Putamen (tissue), 1 donor: ENCODE measurements at places on chromosomes 2 and 18.

DNA sequence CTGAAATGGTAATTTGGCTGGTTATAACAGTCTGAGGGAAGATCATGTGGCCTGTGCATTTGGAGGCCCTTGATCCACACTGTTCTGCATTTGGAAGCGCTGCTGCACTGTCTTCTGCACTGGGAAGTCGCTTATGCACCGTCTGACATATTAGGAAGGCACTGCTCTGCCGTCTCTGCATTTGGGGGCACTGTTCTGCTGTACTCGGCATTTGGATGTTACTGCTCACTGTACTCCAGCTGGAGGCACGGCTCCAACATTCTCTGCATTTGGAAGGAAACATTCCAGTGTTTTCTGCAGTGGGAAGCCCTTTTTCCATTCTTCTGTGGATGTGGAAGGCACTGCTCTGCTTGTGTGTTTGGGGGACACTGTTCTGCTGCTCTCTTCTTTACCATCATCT lies 9.6 kb upstream of the PROM2 start:
- DNase-seq, result peak; percentile 58

DNA sequence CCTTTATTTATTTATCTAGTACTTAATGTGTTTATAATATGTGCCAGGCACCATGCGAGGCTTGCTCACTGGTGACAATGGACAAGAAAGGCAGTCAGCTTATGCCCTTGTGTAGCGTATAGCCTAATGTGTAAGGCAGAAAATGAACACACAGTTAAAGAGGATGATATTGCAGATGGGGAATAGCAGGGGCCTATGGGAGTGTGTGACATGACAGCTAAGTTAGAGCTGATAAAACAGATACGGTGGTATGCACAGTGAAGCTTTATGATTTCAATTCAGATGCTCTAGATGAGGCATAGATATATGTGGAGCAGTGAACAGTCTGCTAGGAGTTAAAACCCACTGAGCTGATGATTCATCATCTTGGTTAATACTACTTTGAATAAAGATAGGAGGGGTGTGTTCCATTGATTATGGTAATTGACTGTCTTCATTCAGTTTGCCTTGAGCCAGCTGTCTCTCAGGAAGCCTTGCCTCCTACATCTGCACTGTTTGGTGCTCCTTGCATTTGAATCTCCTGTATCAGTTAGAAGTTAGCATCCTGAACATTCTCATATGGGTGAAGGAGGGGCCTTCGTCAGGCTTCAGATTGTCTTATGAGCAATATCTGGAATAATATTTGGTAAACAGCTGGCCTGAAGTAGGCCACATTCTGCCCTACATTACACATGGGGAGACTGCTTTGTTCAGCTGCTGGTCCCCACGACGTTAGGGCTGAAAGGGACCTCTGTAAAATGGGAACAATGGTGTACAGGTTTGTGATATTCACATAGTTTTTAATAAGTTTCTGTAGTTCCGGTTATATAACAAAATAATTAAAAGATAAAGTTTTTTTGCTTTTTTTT lies 13.2 kb downstream of the MAP4K4 start:
- DNase-seq, result no peak

DNA sequence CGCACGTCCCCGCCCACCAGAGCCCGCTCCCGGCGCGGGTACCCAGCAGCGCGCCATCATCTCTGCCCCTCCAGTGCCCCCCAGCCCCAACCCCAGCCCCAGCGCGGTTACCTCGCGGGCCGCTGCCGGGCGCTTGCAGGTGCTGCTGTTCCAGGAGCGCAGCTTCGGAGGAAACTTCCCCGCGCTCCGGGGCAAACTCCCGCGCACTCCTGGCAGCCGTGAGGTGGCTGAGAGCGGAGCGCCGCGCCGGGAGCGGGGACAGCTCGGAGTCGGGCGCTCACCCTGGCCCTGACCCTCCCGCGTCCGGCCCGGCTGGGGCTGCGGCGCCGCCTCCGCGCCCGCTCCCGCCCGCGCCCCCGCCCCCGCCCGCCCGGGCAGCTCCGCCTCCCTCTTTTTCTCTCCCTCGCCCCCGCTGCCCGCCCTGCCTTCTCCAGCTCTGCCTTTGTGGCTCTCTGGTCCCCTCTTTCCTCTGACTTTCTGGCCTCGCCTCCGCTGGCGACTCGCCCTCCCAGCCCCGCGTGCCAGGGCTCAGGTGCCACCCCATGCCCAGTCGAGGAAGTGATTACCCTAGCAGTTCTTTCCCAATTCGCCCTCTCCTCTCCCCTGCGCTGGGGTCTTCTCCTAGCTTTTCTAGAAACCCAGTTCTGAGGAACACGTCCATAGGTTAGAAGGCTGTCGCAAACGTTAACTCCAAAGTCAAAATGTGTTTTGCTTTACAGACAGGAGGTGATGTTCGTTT lies at the start of gene CHST9:
TSS of gene CHST9 (minus strand) at position 284 of the 739 bp plus-strand sequence. CDS start 42,499 bp downstream, outside the sequence.
- DNase-seq, result no peak

- no peak for DNase-seq
Measured at GRCh38 chr2:138507267-138507666, 5.7 kb downstream of the SPOPL start.

DNA sequence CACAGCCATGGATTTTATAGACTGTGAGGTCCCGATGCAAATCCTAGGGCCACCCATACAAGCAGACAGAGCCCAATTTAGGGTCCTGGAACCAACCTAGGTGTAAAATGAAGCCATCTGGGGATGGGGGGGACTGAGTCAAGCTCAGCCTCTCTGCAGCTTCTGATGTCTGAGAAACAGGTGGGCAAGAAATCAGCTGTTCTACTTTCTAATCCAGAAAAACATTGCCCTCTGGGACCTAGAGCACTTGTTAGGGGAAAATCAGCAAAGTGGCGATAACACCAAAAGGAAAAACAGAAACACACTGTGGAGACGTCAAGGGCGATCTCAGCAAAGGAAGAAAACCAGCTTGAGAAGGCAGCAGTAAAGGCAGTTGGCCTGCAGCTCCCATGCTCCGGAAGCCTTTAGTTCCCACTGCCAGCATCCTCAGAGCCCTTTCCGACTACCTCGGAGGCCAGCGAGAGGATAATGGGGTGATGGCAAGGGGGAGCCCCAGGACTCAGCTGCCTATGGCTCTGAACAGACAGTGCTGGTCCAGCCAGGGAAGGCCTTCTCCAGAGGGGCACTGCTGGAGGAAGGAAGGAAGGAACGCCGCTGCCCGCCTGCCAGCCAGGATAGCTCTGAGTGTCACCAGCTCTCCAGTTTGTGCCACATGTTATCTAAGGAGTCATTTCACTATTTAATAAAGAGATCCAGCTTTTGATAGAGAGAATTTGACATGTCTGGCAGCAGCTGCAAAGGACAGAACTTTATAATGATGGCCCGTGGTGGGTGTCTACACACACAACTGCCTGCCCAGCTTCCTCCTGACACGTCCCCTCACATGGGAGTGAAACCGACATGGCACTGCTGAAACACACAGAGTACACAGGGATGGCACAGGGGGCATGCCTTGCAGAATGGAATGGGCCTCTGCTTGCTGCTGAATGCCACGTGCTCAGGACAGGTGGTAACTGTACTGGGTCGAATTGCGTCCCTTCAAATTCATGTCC lies 37.7 kb downstream of the HS1BP3 start:
- no peak for DNase-seq

DNA sequence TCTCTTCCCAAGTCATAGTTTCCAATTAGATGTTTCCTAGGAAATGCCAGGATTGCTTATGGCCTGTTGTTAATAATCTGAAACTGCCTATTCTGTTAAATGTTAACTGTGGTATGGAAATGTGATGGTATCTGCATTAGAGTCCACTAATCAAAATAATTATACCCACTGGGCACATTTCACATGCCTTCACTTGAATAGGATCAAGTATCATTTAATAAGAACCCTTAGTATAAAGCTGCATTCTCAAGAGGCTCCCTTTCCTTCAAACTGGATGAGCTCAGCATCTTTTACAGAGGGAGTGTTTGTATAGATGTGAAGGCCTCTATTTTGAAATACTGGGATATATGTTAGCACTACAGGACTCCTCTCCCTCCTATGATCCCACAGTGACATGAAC lies 477.2 kb upstream of the VRK2 start:
- no peak for DNase-seq

DNA sequence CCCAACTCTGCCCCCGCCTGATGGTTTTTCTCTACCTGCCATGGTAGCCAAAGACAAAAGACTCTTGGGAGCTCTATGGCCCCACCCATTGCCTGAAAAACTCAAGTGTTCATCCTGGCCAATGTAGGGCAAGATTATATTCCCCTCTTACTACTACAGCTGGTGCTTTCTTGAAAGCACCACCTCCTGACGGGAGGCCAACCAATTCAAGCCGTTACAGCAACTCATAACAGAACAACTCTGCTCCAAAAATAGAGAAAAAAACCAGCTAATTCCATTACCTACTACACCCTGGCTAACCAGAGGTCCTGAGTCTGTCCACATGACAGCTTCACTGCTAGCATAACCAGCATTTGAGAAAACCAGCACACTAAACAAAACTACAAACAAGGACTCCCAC lies 127.5 kb upstream of the GAREM1 start:
- no peak for DNase-seq

GRCh38 chr2:198441246-198441645 lies 636.9 kb downstream of the PLCL1 start:
- DNase-seq, result no peak

DNA sequence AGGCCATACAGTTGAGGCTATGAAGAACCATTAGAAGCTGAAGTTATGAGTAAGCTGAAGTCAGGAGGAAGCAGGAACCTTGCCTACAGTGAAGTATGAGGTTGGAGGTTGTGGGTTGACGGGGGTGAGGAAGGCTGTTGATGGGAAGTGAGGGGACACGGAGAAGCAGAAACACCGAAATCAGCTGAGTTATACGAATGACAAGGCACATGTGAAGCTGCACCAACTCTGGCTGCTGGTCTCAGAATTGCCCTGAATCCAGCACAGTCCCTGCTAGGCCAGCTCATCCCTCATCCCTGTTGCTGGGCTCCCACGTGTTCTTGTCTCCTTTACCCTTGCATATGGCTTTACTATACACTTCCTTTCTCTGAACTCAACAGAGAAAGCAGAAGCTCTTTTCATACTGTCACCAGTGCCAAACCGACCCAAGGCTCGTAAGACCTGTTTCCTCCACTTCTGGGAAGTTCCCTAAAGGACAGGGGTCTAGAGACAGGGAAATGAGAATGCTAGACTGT lies 9.2 kb upstream of the TMEM247 start:
- DNase-seq, result peak; percentile 30

DNA sequence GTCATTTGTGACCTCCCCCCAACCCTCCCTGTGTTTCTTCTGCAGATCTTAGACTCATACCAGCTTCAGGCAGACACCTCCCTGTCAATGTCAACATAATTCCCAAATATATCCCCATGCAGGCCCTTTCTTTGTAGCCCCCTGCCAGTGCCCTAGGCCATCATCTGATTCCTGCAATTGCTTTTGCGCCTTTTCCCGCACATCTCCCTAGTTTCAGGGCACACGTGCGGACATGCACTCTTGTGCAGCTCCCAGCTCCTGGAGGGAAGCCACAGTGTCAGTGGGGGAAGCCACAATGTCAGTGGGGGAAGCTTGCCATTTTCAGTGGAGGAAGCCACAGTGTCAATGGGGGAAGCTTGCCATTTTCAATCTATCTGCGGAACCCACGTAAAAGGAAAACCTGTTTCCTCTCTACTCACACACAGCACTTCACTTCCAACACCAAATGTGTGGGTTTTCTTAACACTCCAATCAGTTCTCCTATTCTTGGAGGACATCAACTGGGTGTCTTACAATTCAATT lies 256.4 kb downstream of the ACKR3 start:
- DNase-seq, result no peak

GRCh38 chr18:66329716-66330115 lies 274.2 kb downstream of the CDH19 start:
- DNase-seq, result no peak

DNA sequence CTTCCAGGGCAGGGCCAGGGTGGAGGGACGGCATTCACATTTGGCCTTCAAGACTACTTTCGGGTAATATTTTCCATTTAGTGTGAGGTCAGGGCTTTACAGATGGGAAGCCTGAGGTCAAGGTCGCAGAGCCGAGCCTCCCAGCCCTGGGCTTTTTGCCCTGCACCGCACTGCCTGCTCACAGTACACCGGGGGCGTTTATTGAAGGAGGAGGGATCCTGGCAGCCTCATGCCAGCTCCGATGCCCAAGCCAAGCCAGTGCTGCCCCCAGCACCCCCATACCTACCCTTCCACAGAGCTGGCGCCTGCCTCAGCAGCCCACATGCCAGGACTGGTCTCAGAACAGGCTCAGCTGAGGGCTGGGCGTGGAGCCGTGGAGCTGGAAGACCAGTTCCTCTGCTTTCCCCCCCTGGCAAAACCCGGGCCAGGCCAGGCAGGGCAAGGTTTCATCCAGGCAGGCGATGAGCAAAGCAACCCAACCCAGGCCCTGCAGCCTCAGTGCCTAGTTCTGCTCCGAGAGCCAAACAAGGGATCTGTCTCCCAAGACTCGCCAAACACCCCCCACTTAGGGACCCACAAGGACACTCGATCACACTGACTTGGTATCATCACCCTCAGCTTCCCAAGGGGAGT lies 11.9 kb downstream of the SDC1 start:
- no peak for DNase-seq

DNA sequence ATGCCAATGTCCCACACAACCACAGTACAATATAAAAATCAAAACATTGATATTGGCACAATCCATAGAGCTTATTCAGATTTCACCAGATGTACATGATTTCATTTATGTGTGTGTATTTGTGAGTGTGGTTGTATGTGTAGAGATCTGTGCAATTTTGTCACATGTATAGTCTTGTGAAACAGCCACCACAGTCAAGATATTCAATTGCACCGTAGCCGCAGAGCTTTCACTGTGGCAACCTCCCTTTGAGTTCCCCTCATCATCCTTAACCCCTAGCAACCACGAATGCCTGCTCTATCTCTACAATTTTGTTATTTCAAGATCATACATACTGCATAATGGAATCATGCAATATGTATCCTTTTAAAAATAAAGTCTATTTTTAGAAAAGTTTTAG lies 391.3 kb downstream of the SETBP1 start:
- no peak for DNase-seq

DNA sequence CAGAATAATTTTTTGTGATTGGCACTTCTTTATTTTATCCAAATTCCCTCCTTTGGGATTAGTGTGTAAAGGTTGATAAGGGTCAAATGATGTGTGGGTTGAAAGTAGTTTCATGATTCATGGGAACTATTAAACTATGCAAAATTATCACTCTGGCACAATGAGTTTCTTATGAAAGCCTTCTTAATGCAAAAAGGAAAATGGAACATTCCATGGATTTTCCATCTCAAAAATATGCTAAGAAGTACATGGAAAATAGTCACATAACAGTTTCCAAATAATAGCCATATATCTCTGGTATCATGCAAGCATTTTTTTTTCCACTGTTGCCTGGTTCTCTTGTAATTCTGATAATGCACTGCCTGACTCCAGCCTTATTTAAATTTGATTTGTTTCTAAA lies 639.7 kb downstream of the NR4A2 start:
- no peak for DNase-seq
